ENCODE measurements at places on chromosomes 4 and X. TPM values are rescaled to one million over a fixed set of nuclear protein-coding genes. Genes with fewer than 3 reads are reported as not detected.

The VEGFC gene
- total RNA-seq, result 7.6 TPM

The LONRF3 gene
- 16.2 TPM for total RNA-seq

The SLC9B1 gene
- 1.3 TPM for total RNA-seq

The PFKFB1 gene
- 0.33 TPM for total RNA-seq

The XPNPEP2 gene
- total RNA-seq, result 4.6 TPM

The PLK4 gene
- total RNA-seq, result 1.7 TPM

The FANCB gene
- total RNA-seq, result 0.86 TPM

The GC gene
- not detected for total RNA-seq

The FABP2 gene
- total RNA-seq, result not detected

The EPGN gene
- total RNA-seq, result not detected

The STARD8 gene
- total RNA-seq, result 20.4 TPM

The BDH2 gene
- 37.4 TPM for total RNA-seq

The FGA gene
- total RNA-seq, result not detected

The RS1 gene
- total RNA-seq, result not detected

The MUC7 gene
- not detected for total RNA-seq

The ZDHHC9 gene
- total RNA-seq, result 14.1 TPM

The EDA2R gene
- total RNA-seq, result 1.7 TPM

The CYSLTR1 gene
- 19.6 TPM for total RNA-seq

The NXF2 gene
- not detected for total RNA-seq

The GBA3 gene
- total RNA-seq, result not detected

The HSFX4 gene
- not detected for total RNA-seq

The GABRG1 gene
- total RNA-seq, result not detected
